Fibroblast of lung (primary cell): ENCODE measurements at places on chromosomes 6 and 20. TPM values are rescaled to one million over a fixed set of nuclear protein-coding genes. Genes with fewer than 3 reads are reported as not detected.

Gene SGK2
- 0.26 and 0.66 TPM in 2 replicates for total RNA-seq

Gene CNKSR3
- 3.9 and 14.0 TPM in 2 replicates for total RNA-seq

Gene CNR1
- total RNA-seq: under 0.01 TPM in 1 of 2 replicates, not detected in the other

Gene DEFB132
- total RNA-seq: not detected in 2 replicates

Gene SNRPB
- total RNA-seq: 78.9 and 82.7 TPM in 2 replicates

Gene HRH3
- total RNA-seq: not detected in 2 replicates

Gene PI16
- total RNA-seq: 0.26 TPM in 1 of 2 replicates, not detected in the other

Gene FRMD1
- not detected in 2 replicates for total RNA-seq

Gene ME1
- total RNA-seq: 22.1 and 44.3 TPM in 2 replicates

Gene CCN2
- 20.5 and 22.8 TPM in 2 replicates for total RNA-seq

DNA sequence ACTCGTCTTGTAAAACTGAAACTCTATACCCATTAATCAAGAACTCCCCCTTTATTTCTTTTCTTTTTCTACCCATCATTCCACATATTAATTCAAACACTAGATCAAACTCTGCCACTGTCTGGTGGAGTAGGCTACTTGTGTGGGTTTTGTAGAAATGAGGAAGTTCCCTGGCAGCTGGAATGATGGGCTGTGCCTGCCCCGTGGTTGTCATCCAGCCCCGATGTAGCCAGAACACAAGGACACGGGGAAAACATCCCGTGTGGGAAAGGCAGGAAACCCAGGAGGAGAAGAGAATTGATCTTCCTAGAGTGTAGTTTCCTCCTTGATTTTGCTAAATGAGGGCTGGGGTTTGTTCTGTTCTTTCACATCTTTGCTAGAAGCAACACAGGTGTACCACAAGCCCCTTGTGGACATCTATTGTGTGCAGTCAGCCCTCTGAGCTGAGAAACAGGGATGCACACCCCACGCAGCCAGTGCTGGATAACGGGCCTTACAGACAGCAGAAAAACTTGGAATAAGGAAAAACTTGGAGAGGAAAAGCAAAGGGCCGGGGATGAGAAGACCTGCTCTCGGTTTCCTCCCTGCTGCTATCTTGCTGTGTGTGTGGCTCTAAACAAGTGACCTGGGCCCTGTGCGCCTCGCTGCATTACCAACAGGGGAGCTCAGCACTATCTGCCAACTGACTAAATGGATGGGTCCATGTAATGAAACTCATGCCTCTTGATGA lies 88.0 kb downstream of the SCML4 start:
- H3K36me3 ChIP-seq: no peaks in the 10 kb centered on the region
- DNase-seq: no peak
- no peaks in the 10 kb centered on the region for H3K4me1 ChIP-seq
- no peak overlapping the region for H3K27ac ChIP-seq
- H3K4me3 ChIP-seq: no peak overlapping the region

DNA sequence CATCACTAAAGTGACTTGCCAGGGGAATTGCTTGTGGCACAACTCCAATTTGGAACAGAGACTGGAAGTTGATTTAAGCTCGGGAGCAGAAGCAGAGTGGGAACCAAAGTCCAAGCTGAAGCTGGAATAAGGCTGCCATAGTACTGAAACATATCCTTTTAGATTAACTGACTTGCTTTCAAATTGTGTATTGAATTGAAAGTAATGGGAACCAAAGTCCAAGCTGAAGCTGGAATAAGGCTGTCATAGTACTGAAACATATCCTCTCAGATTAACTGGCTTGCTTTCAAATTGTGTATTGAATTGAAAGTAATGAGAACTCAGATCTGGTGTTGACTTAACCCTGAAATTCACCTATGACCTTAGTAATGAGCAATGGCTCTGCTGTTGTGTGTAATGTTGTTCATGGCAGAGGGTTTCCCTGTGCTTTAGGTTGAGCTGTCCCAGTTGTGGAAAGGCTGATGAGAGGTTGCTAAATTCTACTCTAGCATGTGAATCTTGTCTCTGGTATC lies 40.2 kb downstream of the CENPW start:
- DNase-seq: no peak
- H3K4me1 ChIP-seq: no peaks in the 10 kb centered on the region
- no peak overlapping the region for H3K27ac ChIP-seq

- H3K36me3 ChIP-seq: no peaks in the 10 kb centered on the region
- no peak overlapping the region for H3K27ac ChIP-seq
- peaks cover 5% of the 10 kb centered on the region for H3K4me1 ChIP-seq
- H3K27me3 ChIP-seq: no peaks in the 10 kb centered on the region
Observed at GRCh38 chr6:90184334-90185298, 112.0 kb downstream of the BACH2 start.

GRCh38 chr20:25233016-25233772 lies 14.7 kb upstream of the PYGB start:
- H3K4me1 ChIP-seq: peaks cover 21% of the 10 kb centered on the region
- no peak overlapping the region for H3K4me3 ChIP-seq
- H3K27ac ChIP-seq: no peak overlapping the region
- H3K27me3 ChIP-seq: no peaks in the 10 kb centered on the region

- peaks cover 13% of the 10 kb centered on the region for H3K4me1 ChIP-seq
- no peaks in the 10 kb centered on the region for H3K27me3 ChIP-seq
- H3K27ac ChIP-seq: peak overlapping the region; percentile 94
Observed at GRCh38 chr6:138593909-138594757, 94.8 kb upstream of the NHSL1 start.

- peaks cover 6% of the 10 kb centered on the region for H3K4me1 ChIP-seq
- H3K36me3 ChIP-seq: no peaks in the 10 kb centered on the region
- peak; percentile 57 for DNase-seq
- H3K27ac ChIP-seq: no peak overlapping the region
Observed at GRCh38 chr6:24899997-24900325, 35.8 kb downstream of the RIPOR2 start.

- no peak for DNase-seq
- no peak overlapping the region for H3K4me3 ChIP-seq
- H3K27ac ChIP-seq: no peak overlapping the region
Observed at GRCh38 chr20:52035977-52036376, 155.6 kb downstream of the ZFP64 start.

DNA sequence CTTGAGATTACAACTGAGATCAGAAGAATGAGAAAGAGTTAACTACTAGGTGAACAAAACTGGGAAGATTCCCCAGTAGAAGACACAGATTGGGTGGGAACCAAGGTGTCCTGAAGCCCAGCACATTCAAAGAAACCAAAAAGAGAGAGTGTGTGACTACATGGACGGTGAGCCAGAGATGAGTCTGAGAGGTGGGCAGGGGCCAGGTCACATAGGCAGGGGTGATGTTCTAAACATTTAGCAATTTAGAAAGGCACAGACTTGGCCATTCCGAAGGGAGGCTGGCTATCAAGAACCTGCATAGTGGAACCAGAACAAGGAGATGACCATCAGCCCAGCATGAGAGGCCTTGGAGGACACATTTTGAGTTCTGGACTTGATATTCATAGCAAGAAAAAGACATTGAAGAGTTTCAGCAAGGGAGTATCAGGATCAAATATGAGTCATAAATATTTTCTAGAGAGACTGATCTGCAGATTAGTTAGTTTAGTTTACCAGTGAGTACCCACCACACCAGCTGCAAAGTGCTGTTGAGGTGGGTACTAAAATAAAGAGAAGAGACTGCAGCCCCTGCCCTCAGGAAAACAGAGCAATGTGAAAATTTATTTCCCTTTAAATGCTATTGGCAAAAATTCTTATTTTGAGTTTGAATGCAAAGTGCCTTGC lies 340.5 kb upstream of the PRDM1 start:
- no peaks in the 10 kb centered on the region for H3K27me3 ChIP-seq
- H3K4me3 ChIP-seq: no peak overlapping the region
- H3K36me3 ChIP-seq: no peaks in the 10 kb centered on the region
- peaks cover 2% of the 10 kb centered on the region for H3K4me1 ChIP-seq
- DNase-seq: no peak

GRCh38 chr6:39420300-39421265 lies 98.1 kb upstream of the KCNK16 start:
- no peak overlapping the region for H3K4me3 ChIP-seq
- H3K27ac ChIP-seq: no peak overlapping the region
- peak; percentile 51 for DNase-seq
- H3K27me3 ChIP-seq: no peaks in the 10 kb centered on the region
- no peaks in the 10 kb centered on the region for H3K4me1 ChIP-seq

- H3K27me3 ChIP-seq: no peaks in the 10 kb centered on the region
- no peak overlapping the region for H3K4me3 ChIP-seq
- no peak overlapping the region for H3K27ac ChIP-seq
- no peaks in the 10 kb centered on the region for H3K4me1 ChIP-seq
- no peak for DNase-seq
Observed at GRCh38 chr20:58450254-58450653, 61.2 kb downstream of the VAPB start.

DNA sequence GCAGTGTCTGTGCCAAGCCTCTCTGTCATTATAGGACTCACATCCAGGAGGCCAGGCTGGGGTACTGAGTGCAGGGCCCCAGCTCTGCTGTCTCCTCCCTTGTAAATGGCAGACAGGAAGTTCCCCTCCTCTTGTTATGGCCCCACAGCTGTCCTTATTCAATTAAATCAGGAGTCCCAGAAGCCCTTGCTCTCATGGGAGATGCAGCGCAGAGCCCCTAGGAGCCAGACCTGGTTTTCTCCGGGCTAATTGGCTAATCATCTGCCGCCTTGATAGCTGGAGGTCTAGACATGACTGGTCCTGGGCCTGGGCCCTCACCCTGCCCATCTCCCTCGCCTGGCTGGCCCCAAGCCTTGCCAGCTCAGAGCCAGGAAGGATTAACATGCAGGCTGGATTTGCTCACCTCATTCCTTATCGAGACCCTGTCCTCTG lies 172.0 kb downstream of the VEGFA start:
- DNase-seq: no peak
- no peak overlapping the region for H3K27ac ChIP-seq
- no peaks in the 10 kb centered on the region for H3K4me1 ChIP-seq
- peaks cover 3% of the 10 kb centered on the region for H3K27me3 ChIP-seq

- peaks cover 29% of the 10 kb centered on the region for H3K4me1 ChIP-seq
- H3K4me3 ChIP-seq: peak overlapping the region; percentile 56
- peak; percentile 65 for DNase-seq
- H3K27me3 ChIP-seq: no peaks in the 10 kb centered on the region
- no peaks in the 10 kb centered on the region for H3K36me3 ChIP-seq
Observed at GRCh38 chr6:138544501-138544900, 45.2 kb upstream of the NHSL1 start.

- H3K36me3 ChIP-seq: no peaks in the 10 kb centered on the region
- H3K27me3 ChIP-seq: no peaks in the 10 kb centered on the region
- no peak for DNase-seq
- no peaks in the 10 kb centered on the region for H3K4me1 ChIP-seq
- H3K4me3 ChIP-seq: no peak overlapping the region
- no peak overlapping the region for H3K27ac ChIP-seq
Observed at GRCh38 chr20:15445056-15445840, 1107.8 kb upstream of the FLRT3 start.

DNA sequence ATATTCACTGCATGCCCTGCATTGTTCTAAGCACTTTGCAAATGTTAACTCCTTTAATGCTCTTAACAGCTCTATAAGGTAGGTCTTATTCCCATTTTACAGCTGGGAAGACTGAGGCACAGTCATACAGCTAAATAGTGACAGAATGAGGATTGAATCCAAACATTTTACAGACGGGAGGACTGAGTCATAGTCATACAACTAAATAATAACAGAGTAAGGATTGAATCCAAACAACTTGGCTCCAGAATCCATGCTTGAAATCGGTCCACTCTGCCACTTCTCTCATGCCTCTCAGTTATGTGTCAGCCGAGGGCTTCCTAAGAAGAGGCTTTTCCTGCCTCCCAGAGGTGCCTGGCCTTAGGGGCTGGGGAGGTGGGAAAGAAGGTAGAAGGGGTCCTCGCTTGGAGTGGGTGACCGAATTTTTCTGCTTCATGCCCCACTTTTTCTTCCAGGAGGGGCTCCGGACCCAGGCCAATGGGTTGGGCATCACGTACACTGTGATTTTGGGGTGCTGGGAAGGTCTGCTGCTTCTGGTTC lies 137.4 kb upstream of the RNF24 start:
- peak; percentile 32 for DNase-seq
- peaks cover 10% of the 10 kb centered on the region for H3K4me1 ChIP-seq
- no peak overlapping the region for H3K4me3 ChIP-seq
- H3K27me3 ChIP-seq: no peaks in the 10 kb centered on the region
- H3K36me3 ChIP-seq: no peaks in the 10 kb centered on the region
- H3K27ac ChIP-seq: no peak overlapping the region

- peaks cover 6% of the 10 kb centered on the region for H3K27me3 ChIP-seq
- no peaks in the 10 kb centered on the region for H3K36me3 ChIP-seq
- peaks cover 2% of the 10 kb centered on the region for H3K4me1 ChIP-seq
- no peak overlapping the region for H3K4me3 ChIP-seq
- no peak for DNase-seq
Observed at GRCh38 chr6:135146162-135146934, 34.8 kb upstream of the MYB start.

DNA sequence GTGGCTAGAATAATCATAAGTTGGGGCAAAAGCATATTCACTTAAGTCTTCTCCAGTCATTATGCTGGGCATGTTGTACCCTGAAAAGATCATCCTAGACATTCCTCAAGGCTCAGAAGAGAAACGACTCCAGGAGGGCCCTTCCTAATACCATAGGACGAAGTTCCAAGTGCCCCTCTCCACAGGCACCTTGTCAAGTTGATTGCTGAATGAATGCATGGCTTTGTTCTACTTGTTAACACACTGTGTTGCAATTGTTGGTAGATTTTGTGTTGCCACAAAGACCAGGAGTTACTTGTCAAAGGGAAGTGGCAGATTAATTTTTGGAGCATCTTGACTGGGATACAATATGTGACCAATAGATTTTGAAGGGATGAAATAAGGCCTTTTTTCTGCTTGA lies 194.3 kb upstream of the SMLR1 start:
- no peaks in the 10 kb centered on the region for H3K36me3 ChIP-seq
- H3K27me3 ChIP-seq: no peaks in the 10 kb centered on the region
- no peak for DNase-seq

GRCh38 chr6:83884523-83884922 lies 25.0 kb downstream of the CYB5R4 start:
- peak; percentile 45 for DNase-seq
- no peaks in the 10 kb centered on the region for H3K36me3 ChIP-seq
- H3K27ac ChIP-seq: no peak overlapping the region
- no peak overlapping the region for H3K4me3 ChIP-seq
- no peaks in the 10 kb centered on the region for H3K27me3 ChIP-seq
- H3K4me1 ChIP-seq: no peaks in the 10 kb centered on the region

DNA sequence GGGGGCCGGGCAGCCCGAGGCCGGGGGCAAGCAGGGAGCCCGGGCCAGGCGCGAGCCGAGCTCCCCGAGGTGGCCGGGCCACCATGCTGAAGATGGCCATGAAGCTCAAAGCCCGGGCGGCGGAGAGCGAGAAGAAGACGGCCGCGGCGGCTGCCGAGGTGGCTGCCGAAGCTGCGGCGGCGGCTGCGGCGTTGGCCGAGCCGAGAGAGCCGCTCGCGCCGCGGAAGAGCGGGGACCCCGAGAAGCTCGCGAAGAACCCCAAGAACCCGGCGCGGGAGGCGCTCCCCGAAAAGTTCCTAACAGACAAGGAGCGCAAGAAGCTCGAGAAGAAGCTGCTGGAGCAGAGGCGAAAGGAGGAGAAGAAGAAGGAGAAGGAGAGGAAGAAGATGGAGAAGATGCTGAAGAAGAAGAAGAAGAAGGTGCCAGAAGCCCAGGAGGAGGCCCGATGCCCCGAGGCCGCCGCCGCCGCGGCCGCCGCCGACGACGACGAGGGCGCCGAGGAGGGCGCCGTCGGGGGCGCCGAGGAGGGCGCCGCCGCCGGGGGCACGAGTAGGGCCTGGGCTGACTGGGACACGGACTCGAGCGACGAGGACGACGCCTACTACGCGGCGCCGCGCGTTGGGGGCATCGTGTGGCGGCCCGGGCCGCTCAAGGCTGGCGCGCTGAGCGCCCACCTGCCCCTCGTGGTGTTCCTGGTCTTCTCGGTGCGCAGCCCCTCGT lies 37.4 kb downstream of the GNAS start:
- H3K36me3 ChIP-seq: no peaks in the 10 kb centered on the region
- H3K27me3 ChIP-seq: peaks cover 3% of the 10 kb centered on the region
- H3K4me3 ChIP-seq: peak overlapping the region; percentile 74

- no peak overlapping the region for H3K4me3 ChIP-seq
- DNase-seq: peak; percentile 75
- H3K27ac ChIP-seq: no peak overlapping the region
- H3K4me1 ChIP-seq: no peaks in the 10 kb centered on the region
- H3K36me3 ChIP-seq: no peaks in the 10 kb centered on the region
Observed at GRCh38 chr6:164108869-164109769, 694.6 kb downstream of the QKI start.
